Renal cortex interstitium (tissue), 15 donors: ENCODE measurements at places on chromosomes 4 and X.

DNA sequence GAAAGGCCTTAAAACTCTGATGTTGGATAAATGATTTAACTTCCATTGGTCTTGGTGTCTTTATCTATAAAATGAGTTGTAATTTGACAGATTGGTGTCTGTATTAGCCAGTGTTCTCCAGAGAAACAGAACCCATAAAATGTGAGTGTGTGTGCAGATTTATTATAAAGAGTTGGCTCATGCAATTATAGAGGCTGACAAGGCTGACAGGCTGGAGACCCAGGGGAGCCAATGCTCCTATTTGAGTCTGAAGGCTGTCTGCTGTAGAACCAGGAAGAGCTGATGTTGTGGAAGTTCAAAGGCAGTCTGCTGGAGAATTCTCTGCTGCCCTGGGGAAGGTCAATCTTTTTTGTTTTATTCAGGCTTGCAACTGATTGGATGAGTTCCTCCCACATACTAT, 131.7 kb downstream of the SLC4A4 start:
- DNase-seq, result no peak

- DNase-seq, result no peak
Observed at GRCh38 chr4:46999566-46999965, 6.2 kb upstream of the GABRA4 start.

DNA sequence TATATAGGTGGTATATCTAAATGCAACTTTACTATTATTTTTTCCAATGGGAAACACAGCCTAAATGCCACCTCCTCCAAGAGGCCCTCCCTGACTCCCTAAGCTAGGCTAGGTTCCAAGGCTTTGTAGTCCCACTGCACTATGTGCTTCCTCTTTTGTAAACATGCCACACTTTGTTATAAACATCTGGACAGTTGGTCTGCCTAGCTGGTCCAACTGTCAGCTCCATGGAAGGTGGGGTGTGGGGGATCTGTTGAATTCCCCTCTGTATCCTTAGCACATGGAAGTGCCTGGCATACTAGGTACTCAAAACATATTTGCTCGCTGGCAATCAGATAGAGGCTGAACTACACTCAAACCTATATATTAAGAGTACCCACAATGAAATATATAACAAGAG, 63.4 kb downstream of the SLC9A7 start:
- DNase-seq, result no peak

- DNase-seq, result no peak
Observed at GRCh38 chrX:27767387-27767786, 40.4 kb upstream of the MAGEB10 start.

DNA sequence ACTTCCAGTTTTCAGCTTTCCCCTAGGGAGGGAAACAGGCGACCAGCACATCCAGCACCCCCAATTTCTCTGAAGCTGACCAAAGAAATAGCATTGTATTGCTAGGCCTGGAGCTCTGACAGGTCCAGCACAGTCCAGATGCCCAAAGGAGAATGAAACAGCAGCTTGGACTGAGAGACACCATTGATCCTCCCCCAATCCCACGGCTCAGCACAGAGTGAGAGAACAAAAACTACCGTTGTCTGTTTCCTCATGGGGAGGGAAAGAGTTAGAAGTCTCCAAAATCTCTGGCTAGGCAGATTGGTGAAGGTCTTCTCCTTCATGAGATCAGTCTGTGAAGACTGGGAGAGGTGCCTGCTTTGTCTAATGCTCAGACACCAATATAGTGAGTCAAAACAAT, 8.6 kb downstream of the TCEAL7 start:
- DNase-seq, result no peak

- no peak for DNase-seq
Observed at GRCh38 chrX:8639949-8640475, 91.9 kb downstream of the ANOS1 start.

DNA sequence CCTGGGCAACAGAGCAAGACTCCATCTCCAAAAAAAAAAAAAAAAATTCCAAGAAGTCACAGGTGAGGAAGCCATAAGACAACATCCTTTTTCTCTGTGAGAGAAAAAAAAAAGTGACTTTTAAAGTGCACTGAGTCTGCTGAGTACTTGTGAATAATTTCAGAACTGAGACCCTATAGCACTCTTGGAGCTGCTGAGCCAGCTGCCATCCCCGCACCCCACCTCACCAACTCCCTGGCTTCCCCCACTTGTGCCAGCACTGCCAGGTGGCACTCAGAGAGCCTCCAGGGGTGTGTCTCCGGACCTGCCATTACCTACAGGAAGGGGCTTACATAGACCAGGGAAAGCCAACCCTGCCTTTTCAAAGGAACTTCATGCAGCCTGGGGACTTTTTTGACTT, 39.2 kb upstream of the HS3ST1 start:
- no peak for DNase-seq

GRCh38 chr4:80535551-80535950, 200.0 kb downstream of the CFAP299 start:
- DNase-seq, result no peak

- no peak for DNase-seq
Observed at GRCh38 chrX:14670819-14671218, 141.5 kb downstream of the GLRA2 start.

DNA sequence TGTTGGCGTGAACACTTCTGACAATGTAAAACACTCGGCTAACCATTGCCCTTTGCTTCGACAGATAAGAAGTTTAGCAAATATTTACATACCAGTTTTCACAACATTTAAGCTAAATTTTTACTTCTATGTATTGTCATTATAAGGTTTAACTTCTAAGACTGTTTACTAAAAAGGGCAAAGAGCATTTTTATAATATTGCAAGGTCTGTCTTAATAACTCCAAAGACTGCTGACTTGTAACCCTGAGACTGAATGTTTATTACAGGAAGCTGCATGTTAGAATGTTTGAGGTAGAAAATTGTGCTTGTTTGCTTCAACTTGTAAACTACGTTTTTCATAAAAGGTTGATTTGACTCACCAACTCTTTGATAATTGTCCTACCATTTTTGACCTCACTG, 213.2 kb upstream of the RPS6KA3 start:
- no peak for DNase-seq

- DNase-seq, result no peak
Observed at GRCh38 chrX:19799319-19800182, 87.8 kb downstream of the SH3KBP1 start.

DNA sequence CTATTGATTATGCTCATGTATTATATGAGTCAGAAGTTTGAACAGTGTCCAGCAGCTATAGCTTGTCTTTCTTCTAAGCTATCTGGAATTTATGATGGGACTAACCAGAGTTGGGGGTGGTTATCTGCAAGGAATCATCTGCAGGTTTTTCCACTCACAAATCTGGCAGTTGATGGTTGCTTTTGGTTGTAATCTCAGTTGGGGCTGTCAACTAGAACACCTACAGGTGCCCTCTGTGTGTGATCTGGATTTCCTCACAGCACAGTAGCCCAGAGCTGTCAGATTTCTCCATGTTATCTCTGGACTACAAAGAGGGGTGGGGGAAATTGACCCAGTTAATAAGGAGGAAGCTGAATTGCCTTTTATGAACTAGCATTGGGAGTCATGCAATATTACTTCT, 51.4 kb upstream of the MAP9 start:
- DNase-seq, result no peak

GRCh38 chr4:3322059-3322550, 29.3 kb downstream of the RGS12 start:
- no peak for DNase-seq

- DNase-seq, result no peak
Observed at GRCh38 chr4:169621731-169622492, 1.5 kb downstream of the CLCN3 start.

DNA sequence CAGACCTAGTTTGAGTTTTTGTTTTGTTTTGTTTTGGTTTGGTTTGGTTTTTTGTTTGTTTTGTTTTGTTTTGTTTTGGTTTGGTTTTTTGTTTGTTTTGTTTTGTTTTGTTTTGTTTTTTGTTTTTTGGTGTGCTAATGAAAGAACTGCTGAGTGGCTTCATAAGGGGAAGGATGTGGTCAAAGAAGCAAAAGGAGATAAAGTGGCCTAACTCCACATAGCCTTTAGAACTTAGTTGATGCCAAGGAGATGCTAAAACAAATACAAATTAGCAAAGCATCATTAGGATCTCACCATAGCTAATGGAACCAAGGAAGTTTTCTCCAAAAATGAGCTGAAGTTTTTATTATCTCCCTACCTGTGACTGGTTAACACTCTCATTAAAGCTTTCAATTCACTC, 44.6 kb upstream of the TMEM164 start:
- no peak for DNase-seq
